Left renal pelvis (tissue), 4 donors: ENCODE measurements at places on chromosomes 7 and 10. TPM values are rescaled to one million over a fixed set of nuclear protein-coding genes. Genes with fewer than 3 reads are reported as not detected.

GRCh38 chr10:130336617-130337304, 200.6 kb downstream of the GLRX3 start:
- no peak for DNase-seq

DNA sequence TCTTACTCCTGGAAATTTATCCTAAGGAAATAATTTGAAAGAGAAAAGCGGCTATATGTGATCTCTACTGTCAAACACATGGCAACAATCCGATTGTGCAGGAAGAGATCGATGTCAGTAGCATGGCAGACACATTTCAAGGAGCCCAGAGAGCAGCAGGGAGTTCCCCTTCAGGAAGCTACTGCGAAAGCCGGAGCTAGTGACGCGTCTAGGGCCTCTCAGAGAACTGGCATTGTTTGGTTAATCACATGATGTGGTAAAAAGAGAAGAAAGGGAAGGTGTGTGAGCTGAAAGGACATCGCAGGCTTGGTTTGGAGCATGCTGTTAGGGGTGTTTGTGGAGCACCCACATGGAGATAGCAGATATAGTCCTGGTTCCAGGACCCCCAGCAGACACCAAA, 74.9 kb downstream of the BEND7 start:
- no peak for DNase-seq

DNA sequence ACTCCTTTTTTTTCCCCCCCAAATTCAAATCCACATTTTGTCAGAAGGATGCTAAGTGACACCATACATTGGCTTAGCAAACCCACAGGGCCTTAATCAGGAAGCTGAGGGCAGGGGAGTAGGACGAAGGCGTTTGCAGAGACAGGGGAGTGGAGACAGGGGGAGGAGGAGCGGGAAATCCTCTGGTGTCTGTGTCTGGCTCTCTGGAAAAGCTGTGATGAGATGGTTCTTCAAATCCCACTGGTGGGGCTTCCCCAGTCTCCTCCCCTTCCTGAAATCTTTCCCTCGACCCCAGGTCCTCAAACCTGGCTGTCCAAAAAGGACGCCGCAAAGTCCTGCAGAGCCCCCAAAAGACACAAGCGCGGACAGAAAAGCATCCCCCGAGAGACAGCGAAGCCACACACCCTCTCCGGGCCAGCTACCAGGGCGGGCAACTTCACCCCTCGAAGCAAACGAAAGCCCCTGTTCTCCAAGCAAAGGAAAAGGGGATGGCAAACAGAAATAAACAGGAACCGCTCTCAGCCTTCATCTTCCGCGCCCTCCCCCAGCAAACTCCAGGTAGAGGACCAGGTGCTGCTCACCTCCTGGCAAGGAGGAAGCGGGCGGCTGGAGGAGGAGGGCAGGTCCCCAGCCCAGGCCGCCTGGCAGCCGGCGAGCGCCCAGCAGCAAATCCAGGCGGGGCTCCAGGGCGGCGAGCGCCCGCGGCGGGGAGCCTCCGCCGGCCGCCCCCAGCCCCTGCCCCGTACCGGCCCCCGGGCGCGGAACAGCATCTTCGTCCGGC, 520 bp downstream of the ELAPOR2 start:
- no peak for DNase-seq

DNA sequence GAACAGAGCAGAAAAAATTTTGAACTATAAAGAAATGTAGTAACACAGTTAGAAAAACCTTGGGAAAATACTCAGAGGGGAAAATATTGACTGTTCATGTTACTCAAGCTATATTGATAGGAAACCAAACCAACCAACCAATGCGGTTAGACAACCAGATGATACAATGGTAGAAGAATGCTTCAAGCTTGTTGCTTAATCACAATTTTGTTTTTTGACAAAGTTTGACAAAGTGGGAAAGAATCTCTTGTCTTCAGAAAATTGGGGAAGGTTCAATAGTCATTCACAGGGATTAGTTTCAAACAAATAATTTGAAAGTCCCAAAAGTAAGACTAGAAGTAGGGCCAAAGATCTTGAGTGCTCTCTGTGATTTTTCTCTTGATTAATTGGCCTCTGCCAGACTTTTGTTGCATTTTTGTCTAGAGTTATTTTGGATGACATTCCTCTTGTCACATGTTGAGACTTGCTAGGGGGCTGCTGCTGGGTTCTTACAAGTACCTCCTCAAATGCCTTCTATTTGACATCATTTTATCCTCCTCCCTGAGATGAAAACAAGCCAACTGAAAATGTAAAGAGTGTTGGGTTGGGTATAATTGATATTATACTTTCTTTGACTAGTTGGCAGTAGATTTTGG, 233.1 kb upstream of the PHYHIPL start:
- no peak for DNase-seq

DNA sequence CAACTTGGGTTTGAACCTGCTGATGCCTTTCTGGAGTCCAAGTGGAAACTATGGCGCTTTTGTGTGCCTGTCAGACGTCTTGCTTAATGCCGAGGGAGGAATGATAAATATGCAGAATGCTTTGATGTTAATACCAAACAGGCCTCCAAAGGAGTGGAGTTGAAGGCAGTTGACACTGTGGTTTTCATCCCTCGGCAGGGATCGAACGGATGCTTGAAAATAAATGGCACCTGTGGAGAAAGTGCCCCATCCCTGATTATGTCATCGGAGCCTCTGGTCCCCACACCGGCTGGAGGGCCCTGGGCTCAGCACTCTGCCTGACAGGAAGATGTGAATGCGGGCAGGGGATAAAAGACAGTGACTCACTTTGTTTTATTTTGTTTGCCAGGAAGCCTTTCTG, 148.7 kb upstream of the GPR26 start:
- DNase-seq: no peak

- DNase-seq: no peak
These were observed 552.4 kb upstream of the KCND2 start for GRCh38 chr7:119720541-119720940.

GRCh38 chr10:124145109-124145870, 51.9 kb upstream of the CHST15 start:
- DNase-seq: no peak

DNA sequence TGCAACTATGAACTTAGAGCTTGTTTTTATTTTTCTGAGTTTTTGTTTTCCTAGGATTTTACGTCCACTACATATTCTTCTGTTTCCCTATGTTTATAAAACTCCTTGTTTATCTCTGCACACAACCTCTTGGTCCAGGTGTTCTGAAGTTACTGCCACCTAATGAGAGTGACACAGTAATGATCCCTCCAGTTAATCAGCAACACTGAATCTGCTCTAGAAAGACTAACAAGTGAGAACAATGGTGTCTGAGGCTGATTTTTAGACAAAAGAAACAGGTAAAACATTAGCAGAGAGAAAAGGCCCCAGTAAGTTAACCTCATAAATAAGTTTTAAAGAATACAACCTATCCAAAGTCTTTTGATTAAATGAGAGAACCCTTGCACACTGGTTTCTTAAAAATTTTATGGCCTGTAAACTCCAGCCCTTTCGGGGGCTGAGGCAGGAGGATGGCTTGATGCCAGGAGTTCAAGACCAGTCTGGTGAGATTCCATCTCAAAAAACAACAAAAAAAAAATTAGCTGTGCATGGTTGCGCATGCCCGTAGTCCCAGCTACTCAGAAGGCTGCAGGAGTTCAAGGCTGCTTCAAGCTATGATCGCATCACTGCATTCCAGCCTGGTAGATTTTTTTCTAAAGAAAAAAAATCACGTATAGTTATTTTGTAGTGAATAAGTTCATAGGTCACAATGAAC, 397.6 kb downstream of the MAGI2 start:
- peak; percentile 62 for DNase-seq

DNA sequence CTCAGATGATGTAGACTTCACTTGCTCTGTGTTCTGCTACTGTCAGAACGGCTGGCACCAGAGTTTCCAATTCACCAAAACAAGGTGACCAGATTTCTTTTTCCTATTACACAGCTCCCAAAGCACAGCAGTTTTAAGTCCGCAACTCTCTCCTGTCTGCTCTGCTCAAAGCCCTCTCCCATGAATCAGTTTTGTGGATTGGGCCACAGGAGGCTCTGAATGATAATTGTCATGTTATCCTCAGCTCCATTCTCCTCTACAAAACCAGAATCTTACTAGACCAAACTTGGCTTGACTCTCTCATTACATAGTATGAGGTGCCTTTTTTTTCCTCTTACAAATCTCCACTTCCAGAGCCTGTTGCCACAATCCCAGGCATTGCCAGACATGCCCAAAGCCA, 223.5 kb downstream of the SNX13 start:
- DNase-seq: no peak

DNA sequence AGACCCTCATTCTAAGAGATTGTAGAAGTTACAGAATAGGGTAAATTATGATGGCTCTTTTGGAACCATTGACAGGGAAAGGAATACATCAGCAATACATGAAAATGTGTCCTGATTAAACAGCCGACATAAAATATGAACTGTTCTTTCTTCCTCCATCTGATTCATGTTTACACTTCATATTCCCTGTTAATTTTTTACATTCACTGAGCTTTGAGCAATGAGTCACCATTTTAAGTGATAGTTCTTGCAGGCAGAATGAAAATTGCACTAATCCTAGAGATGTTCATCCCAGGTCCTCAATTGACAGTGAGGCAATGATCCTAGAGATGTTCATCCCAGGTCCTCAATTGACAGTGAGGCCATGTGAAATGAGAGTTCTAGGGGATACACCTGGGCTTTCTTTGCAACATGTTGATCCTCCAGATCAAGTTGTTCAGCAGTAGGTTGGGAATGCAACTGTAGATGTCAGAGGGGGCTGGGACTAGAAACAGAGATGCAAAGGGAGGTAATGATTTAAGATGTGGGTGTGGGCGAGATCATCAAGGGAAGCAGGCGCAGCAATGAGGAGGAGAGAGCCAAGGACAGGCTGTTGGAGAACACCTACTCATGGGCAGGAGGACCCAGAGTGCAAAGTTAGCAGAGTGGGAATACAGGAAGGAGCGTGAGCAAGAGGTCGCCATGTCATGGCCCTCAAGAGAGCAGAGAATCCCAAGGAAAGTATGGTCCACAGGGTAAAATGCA, 138.7 kb downstream of the ZNF365 start:
- DNase-seq: no peak

- DNase-seq: no peak
These were observed 3.5 kb downstream of the FAM180A start for GRCh38 chr7:135744938-135745702.

GRCh38 chr10:86729677-86730076, 26.7 kb upstream of the BMPR1A start:
- DNase-seq: no peak

DNA sequence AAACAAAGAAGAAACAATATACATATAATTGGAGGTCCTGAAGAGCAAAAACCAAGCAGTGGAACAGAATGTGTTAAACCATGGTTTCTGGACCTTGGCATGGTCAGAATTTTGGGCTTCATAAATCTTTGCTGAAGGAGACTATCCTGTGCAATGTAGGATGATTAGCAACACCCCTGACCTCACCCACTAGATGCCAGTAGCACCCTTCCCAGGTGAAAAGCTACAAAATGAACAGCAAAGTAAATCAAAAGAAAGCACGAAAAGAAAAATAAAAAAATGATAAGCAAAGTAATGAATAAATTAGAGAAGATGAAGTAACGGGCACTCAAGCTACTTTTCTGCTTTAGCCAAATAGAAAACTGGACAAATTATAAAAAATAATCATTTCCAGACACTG, 19.2 kb upstream of the ZPBP start:
- DNase-seq: no peak

- DNase-seq: no peak
These were observed 355.3 kb downstream of the ARL4A start for GRCh38 chr7:13042605-13043236.

DNA sequence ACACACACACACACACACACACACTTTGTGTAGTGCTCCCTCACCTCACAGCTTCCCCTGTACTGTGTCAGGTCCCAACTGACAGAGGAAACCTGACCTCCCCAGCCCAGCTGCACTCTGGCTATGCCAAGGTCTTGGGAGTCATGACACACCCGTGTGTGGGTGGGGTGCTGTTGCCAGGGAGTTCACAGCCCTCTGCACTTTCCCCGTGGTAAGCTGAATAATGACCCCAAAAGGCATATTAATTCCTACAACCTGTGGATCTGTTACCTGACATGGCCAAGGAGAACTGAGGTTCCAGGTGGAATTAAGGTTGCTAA, 8.9 kb upstream of the NANOS1 start:
- no peak for DNase-seq

- no peak for DNase-seq
These were observed 119.2 kb upstream of the PCBD1 start for GRCh38 chr10:71007516-71007915.

DNA sequence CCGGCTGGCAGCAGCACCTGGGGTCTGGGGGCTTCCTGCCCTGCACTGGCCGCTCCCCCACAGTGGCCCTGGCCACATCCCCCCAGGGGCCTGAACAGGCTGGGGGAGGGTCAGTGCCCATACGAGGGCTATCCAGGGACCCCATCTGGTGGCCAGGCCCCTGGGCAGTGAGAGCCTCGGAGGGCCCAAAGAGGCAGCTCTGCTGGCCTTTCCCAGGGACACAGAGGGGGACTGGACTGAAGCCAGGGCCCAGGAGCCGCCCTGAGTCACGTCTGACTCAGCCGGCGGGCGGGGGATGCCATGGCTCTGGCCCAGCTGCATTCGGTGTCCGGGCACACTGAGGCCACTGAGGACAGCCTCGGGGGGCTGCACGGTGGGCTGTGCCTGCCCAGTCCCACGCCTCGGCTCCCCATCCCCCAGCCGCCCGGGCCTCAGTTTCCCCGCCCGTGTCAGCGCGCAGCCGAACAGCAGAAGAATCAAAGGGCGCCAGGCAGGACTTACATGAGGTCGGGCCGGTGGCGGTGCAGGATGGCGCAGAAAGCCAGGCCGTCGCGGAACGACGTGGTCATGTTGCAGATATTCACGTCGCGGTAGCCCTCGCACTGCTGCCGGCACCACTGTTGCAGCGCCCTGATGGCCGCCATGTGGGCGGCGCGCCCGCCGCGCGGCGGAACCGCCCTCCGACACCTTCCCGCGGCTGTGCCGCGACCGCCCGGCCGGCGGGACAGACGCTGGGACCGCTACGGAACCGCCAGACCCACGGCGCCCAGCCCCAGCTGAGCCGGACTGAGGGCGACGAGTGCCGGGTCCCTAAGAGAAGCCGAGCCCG, at the start of gene MICALL2:
Gene MICALL2 (minus strand): TSS at position 788 of the 829 bp plus-strand sequence. CDS start 144 bp downstream, at position 644.
- no peak for DNase-seq

DNA sequence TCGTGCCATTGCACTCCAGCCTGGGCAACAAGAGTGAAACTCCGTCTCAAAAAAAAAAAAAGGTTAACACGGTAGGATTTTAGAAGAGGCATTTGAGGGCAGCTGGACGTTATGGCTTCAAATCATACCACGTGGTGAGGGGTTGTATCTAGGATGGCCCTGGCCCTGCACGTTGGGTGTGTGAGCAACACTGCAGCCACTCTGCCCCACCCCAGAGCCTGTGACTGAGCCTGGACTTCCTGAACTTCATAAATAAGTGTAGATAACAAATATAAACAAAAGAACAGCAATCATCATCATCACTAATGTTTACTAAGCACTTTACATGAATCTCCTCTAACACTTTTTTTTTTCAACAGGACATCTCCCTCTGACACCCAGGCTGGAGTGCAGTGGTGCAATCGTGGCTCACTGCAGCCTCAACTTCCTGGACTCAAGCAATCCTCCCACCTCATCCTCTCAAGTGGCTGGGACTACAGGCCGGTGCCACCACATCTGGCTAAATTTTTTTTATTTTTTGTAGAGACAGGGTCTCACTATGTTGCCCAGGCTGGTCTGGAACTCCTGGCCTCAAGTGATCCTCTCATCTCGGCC, 169.5 kb upstream of the FRMD4A start:
- DNase-seq: no peak

Gene COMTD1
- 14.2 TPM for polyA plus RNA-seq

Gene ARPC1B
- polyA plus RNA-seq: 47.6 TPM

Gene CASP2
- 56.0 TPM for polyA plus RNA-seq

Gene THNSL1
- polyA plus RNA-seq: 8.4 TPM

Gene RNLS
- 16.9 TPM for polyA plus RNA-seq

Gene NRCAM
- polyA plus RNA-seq: 2.8 TPM

Gene NPC1L1
- 2.2 TPM for polyA plus RNA-seq

Gene NME8
- not detected for polyA plus RNA-seq

Gene NYAP1
- polyA plus RNA-seq: 2.7 TPM
